ENCODE measurements at places on chromosomes 2 and 18.

DNA sequence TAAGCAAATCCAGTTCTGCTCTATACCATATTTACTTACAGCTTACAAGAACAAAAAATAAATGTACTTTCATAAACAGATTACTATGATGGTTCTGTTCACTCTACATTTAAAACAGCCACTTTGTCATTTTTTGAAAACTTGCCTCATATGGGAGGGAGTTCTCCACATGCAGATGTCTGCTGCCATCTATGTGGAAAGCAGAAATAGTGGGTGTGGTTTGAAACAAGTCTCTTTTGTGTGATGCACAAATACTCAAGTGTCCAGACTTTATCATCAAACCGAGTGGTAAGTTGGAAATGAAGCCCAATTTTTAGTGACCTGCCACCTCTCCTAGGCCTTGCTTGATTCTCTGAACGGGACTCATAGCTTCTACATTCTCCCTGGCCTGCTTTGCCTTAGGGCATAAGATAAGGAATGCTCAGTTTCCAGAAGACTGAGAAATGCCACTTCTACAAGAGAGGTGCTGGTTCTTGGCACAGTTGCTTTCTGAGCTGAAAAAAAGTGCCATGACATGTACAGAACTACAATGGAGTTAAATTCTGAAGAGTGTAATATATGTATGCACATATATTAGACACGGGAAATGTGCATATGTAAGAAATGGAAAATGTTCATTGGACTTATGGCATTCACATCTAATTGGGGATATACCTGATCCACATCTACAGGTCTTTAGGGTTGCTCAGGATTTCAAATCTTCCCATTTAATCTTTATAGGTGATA is 221.0 kb downstream of the SLC8A1 start:
- DNase-seq: no peak

GRCh38 chr2:3460156-3460555 is 59.2 kb downstream of the ADI1 start:
- no peak for DNase-seq

DNA sequence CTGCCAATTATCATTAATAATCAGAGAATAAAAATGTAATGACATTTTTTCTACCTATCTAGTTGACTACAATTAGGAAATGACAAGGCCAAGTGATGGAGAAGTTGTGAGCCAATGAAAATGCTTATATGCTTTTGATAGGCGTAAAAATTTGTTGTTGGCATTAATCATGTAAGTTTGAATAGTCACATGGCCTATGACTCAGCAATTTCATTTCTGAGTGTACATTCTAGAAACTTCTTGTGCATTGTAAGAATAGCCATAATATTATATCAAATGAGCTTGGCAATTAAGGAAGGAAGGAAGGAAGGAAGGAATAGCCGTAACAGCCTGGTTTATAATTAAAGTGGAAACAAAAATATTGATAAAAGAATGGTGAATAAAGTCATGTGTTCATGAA is 179.9 kb downstream of the PTH2R start:
- DNase-seq: no peak

DNA sequence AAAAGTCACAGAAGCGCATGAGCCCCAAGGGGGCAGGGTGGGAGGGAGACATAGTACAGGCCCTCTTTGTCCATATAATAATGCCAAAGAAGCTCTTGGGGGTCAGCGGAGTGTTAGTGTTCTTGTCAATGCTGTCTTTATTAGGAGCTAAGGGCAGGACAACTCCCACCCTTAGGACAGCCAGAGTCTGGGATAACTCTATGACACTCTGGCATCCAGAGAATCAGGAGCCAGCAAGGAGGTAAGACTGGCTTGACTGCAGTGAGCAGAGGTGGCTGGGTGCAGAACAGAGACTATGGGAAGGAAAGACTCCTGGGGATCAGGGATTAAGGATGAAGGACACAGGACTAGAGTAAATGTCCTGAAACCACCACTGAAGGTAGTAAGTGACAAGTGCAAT is 19.0 kb upstream of the HNMT start:
- DNase-seq: no peak

- DNase-seq: no peak
Measured at GRCh38 chr2:53576166-53576565, 191.4 kb upstream of the CHAC2 start.

DNA sequence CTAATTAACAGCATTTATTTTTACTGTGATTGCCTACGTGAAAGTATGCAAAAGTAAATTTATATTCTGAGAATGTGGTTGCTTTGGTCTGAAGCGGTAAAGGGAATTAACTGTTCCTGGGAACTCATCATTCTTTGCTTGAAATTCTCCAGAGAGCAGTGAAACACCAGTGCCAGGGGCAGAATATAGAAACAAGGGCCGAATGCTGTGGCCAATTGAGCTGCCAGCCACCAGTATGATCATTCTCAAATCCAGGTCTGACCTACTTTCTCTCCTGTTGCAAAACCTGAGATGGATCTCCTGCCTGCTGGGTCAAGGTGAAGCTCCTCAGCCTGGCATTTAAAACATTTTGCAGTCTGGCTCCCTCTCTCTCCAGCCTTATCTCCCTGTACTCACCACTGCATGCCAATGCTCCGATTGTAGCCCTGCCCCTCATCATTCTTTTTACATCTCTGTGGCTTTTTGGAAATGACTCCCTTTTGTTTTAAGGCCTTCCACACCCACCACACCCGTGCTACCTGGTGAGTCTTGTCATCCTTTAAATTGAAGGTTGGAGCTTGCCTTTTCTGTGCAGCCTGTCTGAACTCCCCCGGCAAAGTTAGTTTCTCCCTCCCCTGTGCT is 94.5 kb upstream of the TMEM178A start:
- no peak for DNase-seq

- no peak for DNase-seq
Measured at GRCh38 chr2:133993160-133993559, 260.7 kb upstream of the MGAT5 start.

- no peak for DNase-seq
Measured at GRCh38 chr2:22579341-22579740, 805.6 kb upstream of the KLHL29 start.

GRCh38 chr2:128436479-128437203 is 118.0 kb upstream of the HS6ST1 start:
- no peak for DNase-seq

DNA sequence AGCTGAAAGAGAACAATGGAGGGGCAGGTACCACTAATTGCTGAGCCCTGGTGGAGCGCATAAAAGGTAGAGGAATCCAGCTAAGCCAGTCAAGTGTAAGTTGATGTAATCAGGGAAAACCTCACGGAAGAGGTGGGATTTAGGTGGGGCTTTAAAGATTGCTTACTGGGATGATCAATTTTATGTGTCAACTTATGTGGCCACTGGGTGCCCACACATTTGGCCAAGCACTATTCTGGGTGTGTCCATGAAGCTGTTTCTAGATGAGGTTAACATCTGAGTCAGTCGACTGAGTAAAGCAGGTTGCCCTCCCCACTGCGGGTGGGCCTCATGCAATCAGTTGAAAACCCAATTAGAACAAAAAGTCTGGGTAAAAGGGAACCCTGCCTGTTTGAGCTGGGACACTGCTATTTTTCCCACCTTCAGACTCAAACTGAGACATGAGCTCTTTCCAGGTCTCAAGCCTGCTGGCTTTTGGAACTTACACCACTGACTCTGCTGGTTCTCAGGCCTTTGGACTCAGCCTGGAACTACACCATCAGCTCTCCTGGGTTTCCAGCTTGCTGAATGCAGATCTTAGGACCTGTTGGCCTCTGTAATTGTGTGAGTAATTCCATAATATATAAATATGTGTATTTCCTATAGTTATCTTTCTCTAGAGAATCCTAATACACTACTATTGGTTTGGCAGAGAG is 67.3 kb downstream of the MYO5B start:
- no peak for DNase-seq

- DNase-seq: no peak
Measured at GRCh38 chr2:169561364-169561763, 12.3 kb downstream of the FASTKD1 start.

DNA sequence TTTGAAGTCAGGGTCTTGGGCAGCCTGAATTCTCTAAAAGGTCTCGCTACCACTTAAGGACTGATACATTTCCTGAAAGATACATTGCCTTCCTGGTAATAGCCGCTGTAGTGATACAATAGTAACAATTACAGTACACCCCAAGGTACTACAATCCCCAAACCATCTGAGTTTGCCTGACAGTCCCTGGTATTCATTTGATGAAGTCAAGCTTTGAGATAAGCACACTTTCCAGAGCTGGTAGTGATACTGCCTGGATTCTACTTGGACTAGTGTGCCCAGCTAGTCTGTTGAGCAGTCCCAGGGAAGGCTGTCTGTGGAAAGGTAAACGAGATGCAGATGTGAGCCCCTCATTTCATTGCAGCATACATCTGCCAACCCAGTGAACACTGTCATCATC is 24.4 kb upstream of the ITGB6 start:
- no peak for DNase-seq

GRCh38 chr2:182852801-182853200 is 13.6 kb downstream of the FRZB start:
- DNase-seq: no peak

DNA sequence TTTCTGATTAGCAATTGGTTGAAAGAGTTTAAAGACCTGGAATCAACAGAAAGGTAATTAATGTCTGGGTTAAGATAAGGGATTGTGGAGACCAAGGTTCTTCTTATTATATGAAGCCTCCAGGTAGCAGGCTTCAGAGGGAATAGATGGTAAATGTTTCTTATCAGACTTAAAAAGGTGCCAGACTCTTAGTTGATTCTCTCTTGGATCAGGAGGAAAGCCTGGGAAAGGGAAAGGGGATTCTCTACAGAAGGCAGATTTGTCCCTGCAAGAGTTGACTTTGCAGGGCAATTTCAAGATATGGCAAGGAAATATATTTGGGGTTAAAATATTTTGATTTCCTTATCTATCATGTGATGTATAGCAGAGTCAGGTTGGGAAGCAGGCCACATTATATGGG is 153.1 kb upstream of the ARL4C start:
- no peak for DNase-seq

DNA sequence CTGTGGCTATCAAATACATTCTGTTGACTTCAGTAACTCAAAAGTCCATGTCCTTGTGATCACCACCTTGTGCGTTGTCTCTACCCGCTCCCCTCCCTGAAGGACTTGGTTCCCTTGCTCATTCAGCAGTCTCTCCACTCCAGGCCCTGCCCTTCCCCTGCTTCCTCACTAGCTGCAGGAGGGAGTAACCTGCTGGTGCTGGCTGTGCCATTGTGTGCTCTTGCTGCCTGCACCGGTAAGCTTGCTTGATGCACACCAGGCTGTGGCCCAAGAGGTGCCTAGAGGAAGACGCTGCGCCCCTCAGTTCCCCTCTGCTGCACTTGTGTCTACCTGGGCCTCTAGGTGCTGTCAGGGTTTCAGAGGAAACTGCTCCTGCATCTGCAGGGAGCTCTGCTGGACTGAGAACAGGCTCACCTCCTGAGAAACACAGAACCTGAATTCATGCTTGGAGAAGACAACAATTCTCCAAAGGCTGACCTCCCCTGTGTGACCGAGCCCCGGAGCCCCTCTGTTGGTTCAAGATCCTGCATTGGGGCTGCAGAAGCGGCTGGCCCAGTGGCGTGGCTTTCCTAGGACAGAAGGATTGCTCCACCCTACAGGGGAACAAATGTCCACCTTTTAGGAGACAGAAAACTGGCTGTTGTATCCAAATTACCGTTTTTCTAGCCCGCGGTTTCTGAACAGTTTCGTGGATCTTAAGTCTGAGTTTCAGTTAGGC is 33.6 kb downstream of the PTPRM start:
- DNase-seq: no peak

GRCh38 chr2:118842661-118843482 is 4.6 kb downstream of the EN1 start:
- DNase-seq: no peak

- no peak for DNase-seq
Measured at GRCh38 chr18:8091035-8091434, 518.2 kb upstream of the RAB12 start.

DNA sequence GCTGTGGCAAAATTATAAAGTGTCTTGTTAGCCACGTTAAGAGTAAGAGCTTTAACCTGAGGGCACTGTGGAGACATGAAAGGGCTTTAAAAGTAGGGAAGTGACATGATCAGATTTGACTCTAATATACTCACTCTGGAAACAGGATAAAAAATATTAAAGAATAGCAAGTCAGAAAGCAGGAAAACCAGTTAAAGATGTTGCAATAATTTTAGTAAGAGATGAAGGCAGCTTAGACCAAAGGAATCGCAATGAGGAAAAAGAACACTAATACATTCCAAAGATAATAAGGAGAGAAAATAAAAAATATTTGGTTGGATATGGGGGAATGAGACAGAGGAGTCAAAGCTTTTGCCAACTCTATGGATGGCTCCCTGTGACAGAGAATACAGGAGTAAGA is 183.8 kb downstream of the DYM start:
- no peak for DNase-seq

DNA sequence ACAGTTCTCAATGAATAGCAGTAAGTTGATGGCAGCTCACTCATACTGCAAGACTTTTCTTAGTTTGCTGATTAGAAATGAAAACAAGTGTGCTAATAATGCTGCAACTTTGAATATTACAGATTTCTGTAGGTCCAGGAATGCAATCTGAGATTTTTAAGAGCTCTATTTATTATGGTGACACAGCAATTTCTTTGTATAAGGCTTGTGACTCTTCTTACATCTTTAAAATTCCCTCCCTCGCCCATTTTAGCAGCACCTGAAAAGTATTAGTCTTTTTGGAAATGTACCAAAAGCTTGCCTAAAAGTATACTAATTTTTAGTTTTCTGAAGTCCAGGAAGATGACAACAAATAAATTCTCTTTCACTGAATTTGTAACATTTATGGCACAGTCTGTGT is 4.4 kb upstream of the HTR2B start:
- no peak for DNase-seq

DNA sequence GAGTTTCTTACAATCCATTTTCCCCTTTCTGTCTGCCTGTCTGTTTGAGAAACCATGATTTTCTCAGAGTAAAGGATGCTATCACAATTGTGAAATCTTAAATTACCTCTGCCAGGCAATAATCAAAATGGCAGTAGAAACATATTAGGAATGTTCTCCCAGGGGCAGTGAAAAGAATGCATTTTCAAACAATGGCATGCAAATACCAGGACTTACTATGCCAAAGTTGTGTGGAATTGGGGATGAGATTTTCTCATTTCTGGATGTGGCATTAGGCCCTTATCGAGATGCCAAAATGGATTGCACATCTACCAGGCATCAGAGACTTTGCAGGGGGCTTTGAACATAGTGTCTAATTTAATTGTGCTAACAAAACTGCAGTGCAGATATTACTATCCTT is 821.4 kb downstream of the RNF144A start:
- no peak for DNase-seq

DNA sequence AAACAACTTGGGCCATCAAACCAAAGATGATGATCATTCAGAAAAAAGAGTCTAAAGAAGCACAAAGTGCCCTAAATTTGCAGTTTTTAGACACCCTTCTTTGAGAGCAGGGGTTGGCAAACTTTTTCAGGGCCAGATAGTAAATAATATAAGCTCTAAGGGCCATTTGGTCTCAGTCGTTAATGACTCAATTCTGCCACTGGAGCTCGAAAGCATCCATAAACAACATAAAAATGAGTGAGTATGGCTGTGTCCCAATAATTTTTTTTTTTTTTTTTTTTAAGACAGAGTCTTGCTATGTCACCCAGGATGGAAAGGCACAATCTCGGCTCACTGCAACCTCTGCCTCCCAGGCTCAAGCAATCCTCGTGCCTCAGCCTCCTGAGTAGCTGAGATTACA is 152.3 kb downstream of the DTNB start:
- no peak for DNase-seq

GRCh38 chr2:2933426-2933825 is 444.2 kb downstream of the EIPR1 start:
- DNase-seq: no peak
